A549 treated with Hydrocortisone at 1 μM for 4 hours (cell line): ENCODE measurements at places on chromosomes 3 and 15. TPM values are rescaled to one million over a fixed set of nuclear protein-coding genes. Genes with fewer than 3 reads are reported as not detected.

ACSBG1 gene
- total RNA-seq, result 0.07 to 0.25 TPM (median 0.17 TPM) in 5 replicates

RASGRF1 gene
- total RNA-seq, result 0.17 to 0.43 TPM (median 0.34 TPM) in 5 replicates

TM4SF4 gene
- total RNA-seq, result 26.3 to 42.5 TPM (median 36.9 TPM) in 5 replicates

PPP1R14D gene
- 0.17 to 0.32 TPM in 2 of 5 replicates, not detected in the others for total RNA-seq

GXYLT2 gene
- 0.87 to 1.2 TPM (median 1.1 TPM) in 5 replicates for total RNA-seq

P2RY12 gene
- total RNA-seq, result not detected in 5 replicates

A4GNT gene
- not detected in 5 replicates for total RNA-seq

SERINC4 gene
- total RNA-seq, result 0.06 to 0.28 TPM (median 0.08 TPM) in 5 replicates

GOLGA8S gene
- 0.08 to 0.22 TPM (median 0.14 TPM) in 5 replicates for total RNA-seq

FHIT gene
- 0.45 to 2.9 TPM (median 0.83 TPM) in 5 replicates for total RNA-seq

DAPK2 gene
- total RNA-seq, result 3.7 to 4.7 TPM (median 4.1 TPM) in 5 replicates

CLDN16 gene
- 0.03 to 0.14 TPM (median 0.08 TPM) in 3 of 5 replicates, not detected in the others for total RNA-seq

ARL14 gene
- 0.25 to 0.52 TPM (median 0.40 TPM) in 5 replicates for total RNA-seq

KLHL24 gene
- 5.5 to 9.2 TPM (median 6.7 TPM) in 5 replicates for total RNA-seq

PSTPIP1 gene
- 0.21 TPM in 1 of 5 replicates, not detected in the others for total RNA-seq

GABRR3 gene
- total RNA-seq, result not detected in 5 replicates

SLC28A1 gene
- 0.03 to 0.06 TPM in 2 of 5 replicates, not detected in the others for total RNA-seq

VIPR1 gene
- total RNA-seq, result 1.4 to 1.7 TPM (median 1.4 TPM) in 5 replicates

LMAN1L gene
- total RNA-seq, result 0.09 to 0.15 TPM in 2 of 5 replicates, not detected in the others

PLSCR5 gene
- not detected in 5 replicates for total RNA-seq

ZIC1 gene
- total RNA-seq, result 0.01 to 0.18 TPM (median 0.10 TPM) in 3 of 5 replicates, not detected in the others
